HFF-Myc (cell line): ENCODE measurements at places on chromosomes 4 and X.

GRCh38 chrX:679291-679979 is 48.8 kb downstream of the SHOX start:
- no peak for DNase-seq

DNA sequence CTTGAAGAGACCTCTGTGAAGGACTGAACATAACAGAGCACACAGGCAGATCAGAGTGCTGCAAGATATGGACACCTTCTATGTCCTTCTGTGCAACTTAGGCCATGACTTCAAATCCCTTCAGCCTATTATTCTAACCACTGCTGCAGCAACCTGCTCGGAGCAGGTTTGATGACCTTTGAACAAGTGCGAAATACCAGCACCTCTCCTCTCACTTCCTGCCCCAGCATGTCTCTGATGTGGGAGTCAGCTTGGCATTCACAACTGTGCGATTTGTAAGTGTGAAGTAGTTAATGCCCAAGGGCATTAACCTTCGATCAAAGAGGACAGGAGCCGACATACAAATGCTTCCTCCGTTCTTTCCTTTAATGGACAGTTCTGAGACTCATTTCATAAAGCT is 1.6 kb upstream of the EXOC1 start:
- DNase-seq = no peak

GRCh38 chr4:1036976-1037810 is 25.8 kb downstream of the FGFRL1 start:
- DNase-seq = no peak

- DNase-seq = no peak
Observed at GRCh38 chr4:184163813-184164212, 53.9 kb downstream of the ENPP6 start.

GRCh38 chr4:182931691-182932345 is 14.6 kb upstream of the DCTD start:
- no peak for DNase-seq

DNA sequence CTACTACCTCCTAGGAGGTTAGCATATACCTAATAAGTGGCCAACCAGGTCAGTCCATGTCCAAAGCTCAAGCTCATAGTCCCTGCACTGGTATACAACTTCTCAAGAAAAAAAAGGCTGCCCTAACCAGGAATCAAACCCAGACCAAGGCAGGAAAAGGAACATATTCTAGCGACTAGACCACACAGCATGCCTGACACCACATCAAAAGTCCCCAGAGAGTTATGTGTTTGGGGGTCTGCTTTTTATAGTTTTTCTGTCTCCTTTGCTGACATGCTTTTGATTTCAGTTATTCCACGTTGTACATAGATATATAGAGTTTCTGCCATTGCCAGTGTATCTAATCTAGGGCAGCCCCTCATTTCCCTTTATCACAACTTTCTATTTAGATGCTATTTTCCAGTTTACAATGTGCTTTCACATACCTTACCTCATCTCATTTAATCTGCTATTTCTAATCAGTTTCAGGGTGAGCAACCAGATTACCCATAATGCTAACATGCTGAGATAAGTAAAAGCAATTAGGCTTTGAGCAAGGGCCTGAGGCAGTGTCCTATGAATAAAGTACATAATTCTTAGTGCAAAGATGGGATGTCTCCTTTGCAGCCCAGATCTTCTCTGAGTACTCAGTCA is 17.8 kb downstream of the ARHGEF6 start:
- no peak for DNase-seq

DNA sequence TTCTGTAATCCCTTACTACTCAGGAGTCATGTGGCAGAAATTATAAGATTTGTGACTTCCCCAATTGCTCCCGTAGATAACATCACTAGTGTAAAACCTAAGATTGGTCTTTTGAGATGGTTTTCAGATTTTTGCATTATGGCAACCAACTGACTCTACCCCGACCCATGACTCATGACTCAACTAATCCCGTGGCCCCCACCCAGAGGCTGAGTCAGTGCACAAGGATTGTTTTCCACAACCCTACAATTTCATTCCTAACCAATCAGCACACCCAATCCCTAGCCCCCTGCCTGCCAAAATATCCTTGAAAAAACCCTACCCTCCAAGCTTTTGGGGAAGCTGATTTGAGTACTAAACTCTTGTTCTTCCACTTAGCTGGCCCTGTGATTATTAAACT is 109.4 kb upstream of the FAM9C start:
- no peak for DNase-seq

DNA sequence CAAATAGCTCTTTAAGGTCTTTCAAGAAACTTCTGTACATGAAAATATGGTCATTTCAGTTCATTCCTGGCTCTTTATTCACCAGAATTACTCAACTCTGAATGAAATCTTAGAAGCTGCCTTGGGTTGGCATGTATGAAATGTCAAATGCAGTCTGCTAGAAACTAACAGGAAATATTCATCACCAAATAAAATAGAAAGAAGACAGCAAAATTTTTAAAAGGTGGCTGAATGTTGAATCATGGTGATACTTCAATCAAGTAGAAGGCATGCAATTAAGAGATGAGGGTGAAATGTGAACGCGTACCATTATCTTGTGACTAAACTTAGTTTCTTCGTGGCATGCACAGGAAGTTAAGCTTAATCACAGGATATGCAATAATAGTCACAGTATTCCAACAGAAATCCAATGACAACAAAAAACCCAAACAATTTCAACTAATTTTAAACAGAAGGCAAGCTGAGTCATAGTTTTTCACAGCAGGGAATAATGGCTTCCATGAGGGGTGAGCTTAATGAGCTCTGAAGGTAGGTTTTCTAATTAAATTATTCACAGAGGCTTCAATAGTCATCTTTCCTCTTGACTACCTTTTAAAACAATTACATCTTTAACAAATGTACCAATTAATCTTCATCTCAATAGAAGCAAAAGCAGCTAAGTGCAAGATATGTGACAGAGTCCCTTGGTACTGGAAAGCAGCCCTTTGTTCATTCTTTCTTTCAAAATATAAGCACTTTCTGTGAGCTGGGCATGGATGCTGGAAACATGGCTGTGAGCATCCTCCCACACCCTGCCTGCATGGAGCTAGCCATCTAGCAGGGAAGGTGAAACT is 44.5 kb downstream of the SCFD2 start:
- DNase-seq = peak; percentile 89

DNA sequence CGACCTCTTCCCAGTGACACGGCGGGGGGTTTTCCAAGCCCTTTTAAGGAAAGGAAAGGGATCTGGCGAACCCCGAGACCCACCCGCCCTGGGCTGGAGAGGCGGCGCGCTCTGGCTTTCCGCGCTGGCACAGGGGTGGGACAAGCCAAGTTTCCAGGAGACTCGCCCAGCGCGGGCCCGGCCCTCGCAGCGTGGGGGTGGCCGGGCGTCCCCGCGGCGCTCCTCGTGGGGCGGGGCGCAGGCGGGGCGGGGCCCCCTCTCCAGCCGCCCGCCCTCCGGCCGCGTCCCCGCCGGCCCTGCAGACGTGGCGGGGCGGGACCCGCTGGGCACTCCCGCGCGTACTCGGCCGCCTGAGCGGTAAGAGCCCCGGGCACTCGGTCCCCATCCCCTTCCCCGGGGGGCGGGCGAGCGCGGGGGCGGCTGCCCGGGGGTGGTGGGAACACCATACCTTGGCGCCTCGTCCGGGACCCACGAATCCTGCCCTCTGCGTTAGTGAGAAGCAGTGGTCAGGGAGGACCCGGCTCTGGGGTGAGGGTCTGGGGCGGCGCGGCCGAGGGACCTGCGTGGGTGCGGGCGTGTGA is at the start of gene FAM114A1:
TSS of gene FAM114A1 (plus strand) at position 329 of the 581 bp plus-strand sequence. CDS start 10,273 bp downstream, outside the sequence.
- DNase-seq = no peak

DNA sequence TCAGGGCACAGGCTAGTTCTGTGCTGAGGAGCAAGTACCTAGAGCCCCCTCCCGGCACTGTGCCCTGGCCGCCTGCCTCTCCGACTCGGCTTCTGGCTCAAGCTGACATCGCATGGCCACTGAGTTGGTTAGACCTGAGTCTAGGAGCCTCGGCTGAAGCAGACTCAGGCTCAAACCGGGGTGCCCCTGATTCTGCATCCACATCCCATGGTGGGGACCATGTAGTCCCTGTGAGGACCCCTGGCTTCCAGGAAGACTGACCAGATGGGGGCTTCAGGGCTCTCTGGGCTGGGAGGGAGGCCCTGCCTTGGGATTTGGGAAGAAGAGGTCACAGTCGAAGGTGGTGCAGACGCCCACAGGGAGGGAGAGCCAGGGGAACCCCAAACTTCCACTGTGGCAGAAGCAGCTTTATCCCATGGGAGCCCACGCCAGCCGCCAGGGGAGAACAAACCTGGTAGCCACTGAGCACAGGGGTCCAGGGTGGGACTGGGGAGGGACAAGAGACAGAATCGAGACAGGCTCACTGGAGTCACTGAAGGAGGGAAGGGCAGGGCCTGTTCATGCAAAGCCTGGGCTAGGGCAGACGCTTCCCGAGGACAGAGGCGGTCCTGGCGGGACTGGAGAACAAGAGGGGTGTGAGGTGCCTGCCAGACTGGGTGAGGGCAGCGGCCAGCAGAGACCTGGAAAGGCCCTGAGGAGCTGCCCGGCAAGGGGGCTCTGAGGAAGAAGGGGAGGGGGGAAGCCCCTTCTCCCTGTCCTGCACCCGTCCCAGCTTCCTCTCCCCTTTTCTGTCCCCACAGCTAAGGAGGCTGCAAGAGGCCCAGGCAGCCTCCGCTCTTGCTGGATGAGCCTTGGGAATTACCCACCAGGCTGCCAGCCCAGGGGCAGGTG is 1.1 kb downstream of the PDE6B start:
- no peak for DNase-seq

DNA sequence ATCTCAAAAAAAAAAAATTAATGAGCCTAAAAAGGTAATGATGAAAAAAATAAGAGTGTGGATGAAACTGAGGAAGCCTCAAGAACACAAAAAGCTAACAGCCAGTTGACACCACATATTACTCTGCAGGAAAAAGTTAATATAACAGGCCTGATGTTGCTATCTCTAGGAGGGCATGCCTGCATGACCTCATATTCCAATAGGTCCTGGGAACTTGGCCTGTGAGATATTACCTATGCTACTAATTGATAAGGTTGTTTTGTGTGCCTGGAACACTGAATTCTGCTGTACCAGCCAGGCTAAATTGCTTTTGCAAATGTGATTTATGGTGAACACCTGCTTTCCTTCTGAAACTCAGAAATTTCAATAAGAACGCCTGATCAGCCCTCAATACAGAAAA is 15.9 kb downstream of the SLC9A7 start:
- no peak for DNase-seq

DNA sequence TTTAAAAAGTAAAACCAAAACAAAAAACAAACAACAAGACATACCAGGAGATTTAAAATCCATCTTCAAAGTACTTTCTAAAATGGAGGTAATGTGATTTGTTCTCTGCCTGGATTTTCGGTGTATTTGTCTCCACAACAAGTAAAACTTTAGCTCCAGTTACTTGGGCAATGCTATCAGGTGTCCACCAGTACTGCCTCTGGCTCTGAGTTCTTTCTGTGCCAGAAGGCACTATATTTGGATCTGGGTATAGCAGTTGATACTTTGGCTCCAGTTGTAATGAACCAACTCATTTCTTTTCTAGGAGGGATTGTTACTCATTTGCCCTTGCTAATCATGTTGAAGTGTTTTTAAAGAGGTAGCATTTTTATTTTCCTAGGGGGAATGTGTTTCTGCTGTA is 9.5 kb upstream of the PDLIM5 start:
- DNase-seq = no peak

DNA sequence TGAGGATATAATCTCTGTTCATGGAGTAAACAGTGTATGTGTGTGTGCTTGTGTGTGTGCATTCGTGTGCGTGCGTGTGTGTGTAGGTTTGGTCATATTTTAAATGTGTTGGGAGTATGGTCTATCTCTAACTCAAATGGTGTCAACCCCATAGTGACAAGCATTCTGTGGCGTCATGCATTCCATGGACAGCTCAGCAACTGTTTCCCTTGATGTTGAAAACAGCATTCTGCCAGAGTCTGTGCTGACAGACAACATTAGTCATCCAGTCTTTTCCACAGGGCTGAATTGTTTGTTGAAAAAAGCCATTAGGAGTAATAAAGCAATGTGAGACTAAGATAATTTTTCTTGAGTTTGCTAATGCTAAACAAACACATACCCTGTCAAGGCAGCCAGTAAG is 706.6 kb downstream of the PCDH19 start:
- DNase-seq = no peak

DNA sequence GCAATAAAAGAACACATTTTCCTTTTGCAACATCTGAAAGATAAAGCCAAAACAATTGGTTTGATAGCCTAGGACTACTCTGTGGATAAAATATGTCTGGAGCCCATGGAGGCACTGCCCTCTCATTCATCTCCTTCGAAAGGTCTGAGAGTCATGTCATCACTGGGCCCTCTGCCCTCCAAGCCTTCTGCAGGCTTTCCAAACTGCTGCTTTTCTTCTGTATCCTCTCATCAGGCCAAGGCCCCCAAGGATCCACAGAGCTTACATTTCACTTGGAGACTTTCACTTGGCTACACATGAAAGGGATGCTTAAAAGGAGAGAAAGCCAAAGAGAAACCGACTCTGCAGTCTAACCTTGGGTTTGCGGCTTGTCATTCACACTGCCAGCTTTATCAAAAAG is 109.9 kb downstream of the SH3RF1 start:
- no peak for DNase-seq

DNA sequence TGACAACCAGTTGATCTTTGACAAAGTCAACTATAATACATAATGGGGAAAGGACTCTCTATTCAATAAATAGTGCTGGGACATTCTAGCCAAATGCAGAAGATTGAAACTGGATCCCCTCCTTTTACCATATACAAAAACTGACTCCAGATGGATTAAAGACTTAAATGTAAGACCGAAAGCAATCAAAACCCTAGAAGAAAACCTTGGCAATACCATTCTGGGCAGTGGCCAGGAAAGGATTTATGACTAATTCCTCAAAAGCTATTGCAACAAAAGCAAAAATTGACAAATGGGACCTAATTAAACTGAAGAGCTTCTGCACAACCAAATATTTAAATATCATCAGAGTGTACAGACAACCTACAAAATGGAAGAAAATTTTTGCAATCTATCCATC is 185.1 kb downstream of the NPNT start:
- no peak for DNase-seq

- DNase-seq = no peak
Observed at GRCh38 chrX:40835526-40835925, 100.2 kb upstream of the MED14 start.

DNA sequence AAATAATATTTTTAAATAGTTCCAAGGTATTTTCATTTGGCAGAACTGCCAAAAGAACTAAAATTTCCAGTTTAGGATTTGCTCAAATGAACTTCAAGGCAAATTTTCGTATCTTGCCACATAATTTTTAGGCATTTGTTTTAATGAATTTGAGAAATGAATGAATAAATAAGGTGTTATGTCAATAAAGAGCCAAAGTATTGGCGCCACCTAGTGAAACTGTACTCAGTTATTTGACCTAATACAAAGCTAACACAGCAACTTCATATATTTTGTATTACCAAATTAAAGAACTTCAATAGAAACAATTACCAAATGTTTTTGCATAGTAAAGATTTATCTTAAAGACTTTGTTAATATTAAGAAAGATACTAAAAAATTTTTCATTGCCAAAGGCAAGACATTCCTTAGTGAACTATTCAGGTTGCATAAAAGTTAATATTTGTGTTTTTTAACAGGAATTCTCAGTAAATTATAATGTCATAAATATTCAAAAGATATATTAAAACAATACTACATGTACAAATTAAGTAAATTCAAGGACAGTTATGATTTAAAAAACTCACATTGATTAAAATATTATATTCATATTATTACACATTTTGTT is 50.3 kb downstream of the STPG2 start:
- peak; percentile 3 for DNase-seq

GRCh38 chrX:7334253-7334935 is 186.4 kb upstream of the PUDP start:
- DNase-seq = peak; percentile 41

GRCh38 chr4:80307183-80307735 is 28.3 kb upstream of the CFAP299 start:
- no peak for DNase-seq

GRCh38 chrX:123357941-123358340 is 173.9 kb downstream of the GRIA3 start:
- DNase-seq = no peak
